M059J (cell line): ENCODE measurements at places on chromosomes 5 and 9. TPM values are rescaled to one million over a fixed set of nuclear protein-coding genes. Genes with fewer than 3 reads are reported as not detected.
A peak's percentile ranks its signal among the peaks of the same experiment; 100 is the strongest.

DNA sequence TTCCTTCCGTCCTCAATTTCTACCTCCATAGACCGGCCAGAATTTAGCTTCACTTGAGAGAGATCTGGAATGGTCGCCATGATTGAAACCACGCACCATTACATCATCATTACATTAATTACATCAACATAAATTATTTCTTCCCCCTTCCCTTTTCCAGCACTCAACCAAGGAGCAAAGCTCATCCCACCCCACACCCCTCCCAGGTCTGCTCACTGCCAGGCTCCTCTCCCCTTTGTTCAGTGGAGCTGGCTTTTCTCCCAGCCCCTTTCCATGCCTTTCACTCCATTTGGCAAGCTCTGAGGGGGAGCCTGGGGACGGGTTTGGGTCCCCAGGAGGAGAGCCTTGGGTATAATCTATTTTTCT lies 8.4 kb downstream of the RACK1 start:
- DNase-seq, result no peak

DNA sequence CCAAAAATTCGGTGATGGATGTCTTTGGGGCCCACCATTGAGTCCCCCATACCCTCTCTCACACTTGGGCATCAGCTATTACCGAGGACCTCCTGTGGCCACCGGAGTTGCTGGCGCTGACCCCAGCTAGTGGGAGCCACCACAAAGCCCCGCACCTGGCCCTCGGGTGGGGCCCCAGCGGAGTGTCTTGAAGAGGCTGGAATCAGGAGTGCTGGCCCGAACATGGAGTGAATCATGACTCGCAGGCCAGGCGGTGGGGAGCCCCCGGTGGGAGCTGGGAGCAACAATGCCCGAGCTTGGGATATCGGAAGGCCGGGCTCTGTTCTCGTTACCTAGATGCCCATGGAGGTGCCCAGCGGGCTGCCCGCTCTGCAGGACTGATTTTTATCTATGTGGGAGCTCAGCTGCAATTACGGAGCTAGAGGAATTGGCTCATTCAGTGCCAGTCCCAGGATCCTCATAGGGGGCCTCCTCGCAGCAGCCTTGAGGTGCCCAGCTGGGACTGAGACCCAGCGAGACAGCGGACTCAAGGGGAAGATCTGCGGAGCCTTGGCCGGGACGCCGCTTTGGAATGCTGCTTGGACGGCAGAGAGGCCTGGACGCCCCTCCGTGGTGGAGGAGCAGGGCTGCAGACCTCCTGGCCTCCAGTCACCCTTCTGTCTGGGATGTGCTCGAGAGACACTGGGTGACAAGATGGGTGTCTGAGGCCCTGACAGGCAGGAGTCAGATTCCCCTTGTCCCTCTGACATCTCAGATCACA lies 70.8 kb downstream of the PSMB7 start:
- DNase-seq, result no peak

GRCh38 chr9:115164511-115164974 lies 46.6 kb upstream of the TNC start:
- peak; percentile 94 for DNase-seq

GRCh38 chr9:72996114-72996513 lies 43.3 kb upstream of the ALDH1A1 start:
- DNase-seq, result peak; percentile 40

GRCh38 chr5:145752534-145752933 lies 82.6 kb downstream of the PRELID2 start:
- peak; percentile 64 for DNase-seq

- no peak for DNase-seq
Measured at GRCh38 chr5:39448506-39449128, 23.8 kb upstream of the DAB2 start.

ECSCR gene
- 1.5 and 2.4 TPM in 2 replicates for total RNA-seq
